ENCODE measurements at places on chromosomes 1 and 21.

- DNase-seq: no peak
Observed at GRCh38 chr1:5939271-5940170, 52.7 kb downstream of the NPHP4 start.

DNA sequence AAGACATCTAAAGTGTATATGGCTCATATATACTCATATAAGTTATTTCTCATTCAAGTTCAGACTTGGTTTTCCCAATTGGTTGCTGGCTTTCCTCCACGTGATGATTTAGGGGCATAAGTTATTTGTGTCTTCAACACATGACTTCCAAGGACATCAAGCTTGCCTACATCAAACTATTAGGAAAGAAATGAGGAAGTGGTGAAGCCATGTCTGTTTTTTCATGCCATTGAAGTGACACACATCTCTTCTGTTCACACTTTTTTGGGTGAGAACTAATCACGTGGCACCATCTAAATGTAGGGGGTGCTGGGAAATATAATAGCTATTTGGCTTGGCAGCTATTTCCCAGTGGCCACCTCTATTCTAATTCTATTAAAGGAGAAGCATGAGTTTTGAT lies 282.1 kb downstream of the OMA1 start:
- peak; percentile 3 for DNase-seq

- DNase-seq: no peak
Observed at GRCh38 chr1:65409314-65409713, 11.2 kb upstream of the LEPR start.

- DNase-seq: no peak
Observed at GRCh38 chr1:14983277-14983676, 170.3 kb upstream of the TMEM51 start.

GRCh38 chr1:36628804-36629203 lies 146.1 kb upstream of the CSF3R start:
- DNase-seq: no peak

DNA sequence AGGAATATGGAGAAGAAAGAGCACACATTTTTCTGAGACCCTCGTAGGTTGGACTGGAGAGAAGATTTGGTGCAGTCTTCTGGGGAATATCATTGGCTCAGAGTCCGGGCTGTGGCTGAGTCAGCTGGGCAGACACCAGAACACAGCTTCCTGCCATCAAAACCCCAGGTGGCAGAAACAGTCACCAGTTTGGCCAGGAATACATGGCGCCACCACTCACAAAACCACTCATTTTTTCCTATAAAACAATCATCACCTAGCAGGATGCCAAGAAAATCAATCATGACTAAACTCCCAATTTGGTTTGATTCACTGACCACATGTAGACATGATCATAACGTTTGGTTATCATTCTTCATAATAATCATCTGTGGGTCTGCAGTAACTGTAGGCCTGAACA lies 178.1 kb upstream of the PBX1 start:
- peak; percentile 84 for DNase-seq

GRCh38 chr1:234913278-234913649 lies 215.4 kb downstream of the TOMM20 start:
- DNase-seq: no peak

DNA sequence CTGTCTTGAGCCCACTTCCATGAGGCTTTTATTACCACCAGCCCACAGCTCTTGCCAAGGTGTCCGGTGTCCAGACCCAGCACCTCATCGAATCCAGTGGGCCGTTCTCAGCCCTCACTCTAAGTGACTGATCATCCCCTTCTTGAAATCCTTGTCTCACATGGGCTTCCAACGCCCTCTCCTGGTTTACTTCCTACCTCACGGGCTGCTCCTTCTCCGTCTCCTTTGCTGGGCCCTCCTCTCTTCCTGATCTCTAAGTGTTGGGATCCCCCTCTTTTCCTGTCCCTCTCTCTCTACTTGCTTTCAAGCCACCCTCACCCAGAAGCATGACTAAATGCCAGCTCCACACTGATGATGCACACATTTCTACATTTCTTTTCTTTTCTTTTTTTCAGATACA lies 9.0 kb upstream of the RHBG start:
- peak; percentile 23 for DNase-seq

DNA sequence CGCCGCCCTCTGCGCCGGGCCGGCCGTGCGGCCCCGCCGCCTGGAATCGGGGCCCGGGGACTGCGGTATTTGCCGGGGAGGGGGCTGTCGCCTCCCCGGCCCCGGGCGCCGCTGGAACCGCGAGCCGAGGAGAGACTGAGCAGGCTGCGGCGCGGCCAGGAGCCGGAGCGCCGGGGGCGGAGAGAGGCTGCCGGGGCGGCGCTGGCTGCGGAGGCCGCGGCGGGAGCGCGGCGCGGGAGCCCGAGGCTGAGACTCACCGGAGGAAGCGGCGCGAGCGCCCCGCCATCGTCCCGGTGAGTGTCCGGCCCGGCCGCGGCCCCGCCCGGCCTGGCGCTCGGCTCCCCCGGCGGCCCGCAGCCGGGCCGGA lies 746 bp downstream of the DYRK1A start:
- no peak for DNase-seq

GRCh38 chr1:65658122-65658521 lies 134.6 kb upstream of the PDE4B start:
- DNase-seq: peak; percentile 42

- DNase-seq: no peak
Observed at GRCh38 chr1:38523568-38523939, 336.0 kb downstream of the RRAGC start.

- DNase-seq: peak; percentile 83
Observed at GRCh38 chr1:39269791-39270342, 65.4 kb downstream of the MACF1 start.

DNA sequence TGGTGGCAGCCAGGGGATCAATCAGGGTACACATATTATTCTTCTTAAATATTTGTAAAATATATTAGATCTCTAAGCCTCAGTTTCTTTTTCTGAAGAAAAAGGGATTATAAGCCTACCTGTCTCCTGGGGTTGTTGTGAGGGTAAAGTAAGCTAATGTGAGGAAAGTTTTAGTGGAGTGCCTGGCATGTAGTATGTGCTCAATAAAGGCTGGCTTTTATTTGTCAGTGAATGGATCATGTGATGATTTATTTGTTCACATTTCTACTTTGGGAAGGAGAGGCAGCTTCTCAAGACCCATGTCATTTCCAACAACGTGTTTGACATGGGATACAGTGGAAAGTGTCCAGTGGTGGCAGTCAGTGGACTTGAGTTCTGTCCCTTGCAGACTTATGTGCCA lies 12.4 kb upstream of the RBM15 start:
- DNase-seq: no peak
